ENCODE measurements at places on chromosomes 5 and 9.

- no peak for DNase-seq
Observed at GRCh38 chr9:124279531-124280175, 21.9 kb downstream of the NEK6 start.

GRCh38 chr9:11158676-11159075, 545.9 kb upstream of the PTPRD start:
- no peak for DNase-seq

GRCh38 chr5:129171194-129171944, 76.8 kb downstream of the ISOC1 start:
- no peak for DNase-seq

DNA sequence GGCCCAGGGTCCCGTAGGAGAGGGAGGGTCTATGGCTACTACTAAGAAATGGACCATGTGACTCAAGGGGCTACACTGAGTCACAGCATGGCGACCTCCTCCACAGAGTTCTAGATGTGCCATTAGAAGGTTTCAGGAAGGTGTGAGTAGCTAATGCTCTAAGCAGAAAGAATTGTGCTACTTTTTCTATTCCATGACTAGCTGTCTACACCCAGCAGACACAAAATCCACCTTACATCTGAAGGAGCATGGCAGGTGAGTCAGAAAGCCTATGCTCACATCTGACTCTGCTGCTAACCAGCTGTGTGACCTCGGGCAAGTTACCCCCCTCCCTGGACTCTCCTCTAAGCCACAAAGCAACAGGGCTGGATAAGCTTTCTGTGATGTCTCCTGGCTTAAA, 14.4 kb upstream of the MEIKIN start:
- no peak for DNase-seq

GRCh38 chr5:148993283-148993936, 69.5 kb downstream of the SH3TC2 start:
- no peak for DNase-seq
